GM23248 (cell line): ENCODE measurements at places on chromosomes 7 and 10. TPM values are rescaled to one million over a fixed set of nuclear protein-coding genes. Genes with fewer than 3 reads are reported as not detected.

Gene GIMAP6
- not detected in 2 replicates for polyA plus RNA-seq

Gene ITGB8
- 3.3 and 3.4 TPM in 2 replicates for polyA plus RNA-seq

Gene JCAD
- polyA plus RNA-seq, result 17.1 and 21.1 TPM in 2 replicates

Gene OR9A2
- not detected in 2 replicates for polyA plus RNA-seq

Gene TDRD1
- not detected in 2 replicates for polyA plus RNA-seq

Gene NUPR2
- polyA plus RNA-seq, result not detected in 2 replicates

Gene ZPBP
- polyA plus RNA-seq, result not detected in 2 replicates

Gene CNTNAP2
- polyA plus RNA-seq, result not detected in 2 replicates

Gene ASB4
- polyA plus RNA-seq, result not detected in 2 replicates

Gene GJD4
- polyA plus RNA-seq, result not detected in 2 replicates

Gene RET
- not detected in 2 replicates for polyA plus RNA-seq

Gene LRRN3
- 0.16 and 0.41 TPM in 2 replicates for polyA plus RNA-seq

Gene AKR1C4
- polyA plus RNA-seq, result not detected in 2 replicates

Gene AKR1D1
- not detected in 2 replicates for polyA plus RNA-seq

Gene TMEM273
- polyA plus RNA-seq, result not detected in 2 replicates

Gene ABCB4
- 0.73 and 0.77 TPM in 2 replicates for polyA plus RNA-seq

Gene DLX6
- polyA plus RNA-seq, result not detected in 2 replicates

Gene MLXIPL
- not detected in 2 replicates for polyA plus RNA-seq

Gene ITIH5
- 0.13 TPM in 1 of 2 replicates, not detected in the other for polyA plus RNA-seq

Gene CEP55
- polyA plus RNA-seq, result 14.9 and 16.8 TPM in 2 replicates

Gene AGR2
- not detected in 2 replicates for polyA plus RNA-seq

Gene PTPRN2
- polyA plus RNA-seq, result 0.13 TPM in 1 of 2 replicates, not detected in the other

Gene OR2A12
- polyA plus RNA-seq, result not detected in 2 replicates

Gene SLC16A9
- polyA plus RNA-seq, result not detected in 2 replicates

Gene CARD11
- polyA plus RNA-seq, result not detected in 2 replicates

Gene PRPF18
- 21.8 and 22.1 TPM in 2 replicates for polyA plus RNA-seq

Gene OR2A1
- polyA plus RNA-seq, result 0.10 and 0.15 TPM in 2 replicates

Gene SAMD9L
- 18.5 and 19.9 TPM in 2 replicates for polyA plus RNA-seq

Gene PHKG1
- polyA plus RNA-seq, result 0.41 TPM in 1 of 2 replicates, not detected in the other

Gene ZNF239
- polyA plus RNA-seq, result 5.7 and 6.8 TPM in 2 replicates

Gene VDAC2
- polyA plus RNA-seq, result 259 and 268 TPM in 2 replicates

Gene CTNNA3
- polyA plus RNA-seq, result not detected in 2 replicates

Gene BHLHA15
- polyA plus RNA-seq, result not detected in 2 replicates

Gene CALCR
- not detected in 2 replicates for polyA plus RNA-seq

Gene ARHGAP22
- 41.9 and 42.4 TPM in 2 replicates for polyA plus RNA-seq

Gene GIMAP5
- polyA plus RNA-seq, result not detected in 2 replicates

Gene GNAT3
- polyA plus RNA-seq, result not detected in 2 replicates

Gene TFAM
- polyA plus RNA-seq, result 17.8 and 20.6 TPM in 2 replicates

Gene PON1
- not detected in 2 replicates for polyA plus RNA-seq

Gene IL6
- 29.0 and 30.6 TPM in 2 replicates for polyA plus RNA-seq

Gene PLAU
- 26.0 and 26.1 TPM in 2 replicates for polyA plus RNA-seq

Gene TUBAL3
- not detected in 2 replicates for polyA plus RNA-seq

Gene GPC2
- 0.16 TPM in 1 of 2 replicates, not detected in the other for polyA plus RNA-seq

Gene COL26A1
- polyA plus RNA-seq, result not detected in 2 replicates

Gene CYP3A5
- polyA plus RNA-seq, result 0.26 and 0.33 TPM in 2 replicates

Gene CUBN
- polyA plus RNA-seq, result 0.23 and 0.41 TPM in 2 replicates

Gene CREM
- polyA plus RNA-seq, result 32.0 and 34.0 TPM in 2 replicates

Gene MMP21
- not detected in 2 replicates for polyA plus RNA-seq

Gene GRID2IP
- polyA plus RNA-seq, result not detected in 2 replicates

Gene PLA2G12B
- not detected in 2 replicates for polyA plus RNA-seq

Gene ERVW-1
- not detected in 2 replicates for polyA plus RNA-seq
